ENCODE measurements at places on chromosomes 11 and 22.

- DNase-seq = peak; percentile 90
Measured at GRCh38 chr11:66408488-66409214, 12.2 kb upstream of the NPAS4 start.

- DNase-seq = no peak
Measured at GRCh38 chr11:79259800-79260199, 181.0 kb downstream of the TENM4 start.

- DNase-seq = no peak
Measured at GRCh38 chr22:27231266-27231665, 570.3 kb downstream of the MN1 start.

DNA sequence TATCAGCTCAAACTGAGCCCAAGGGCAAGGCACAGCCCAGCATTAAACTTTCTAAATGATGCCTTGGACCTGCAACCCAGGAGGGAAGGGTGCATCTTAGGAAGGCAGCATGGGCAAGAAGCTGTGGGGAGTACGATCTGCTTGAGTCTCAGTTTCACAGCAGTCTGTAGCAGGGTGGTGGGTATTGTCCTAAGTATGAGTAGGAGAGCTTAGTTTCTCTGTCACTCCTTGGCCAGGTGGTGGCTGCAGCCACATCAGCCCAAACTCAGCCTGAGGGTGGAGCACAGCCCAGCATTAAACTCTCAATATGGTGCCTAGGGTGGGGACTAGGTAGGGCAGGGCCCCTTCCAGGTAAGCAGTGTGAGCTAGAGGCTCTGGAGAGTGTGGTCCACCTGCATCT is 85.5 kb downstream of the ACER3 start:
- no peak for DNase-seq

- no peak for DNase-seq
Measured at GRCh38 chr11:12211331-12212065, 101.1 kb downstream of the MICAL2 start.

DNA sequence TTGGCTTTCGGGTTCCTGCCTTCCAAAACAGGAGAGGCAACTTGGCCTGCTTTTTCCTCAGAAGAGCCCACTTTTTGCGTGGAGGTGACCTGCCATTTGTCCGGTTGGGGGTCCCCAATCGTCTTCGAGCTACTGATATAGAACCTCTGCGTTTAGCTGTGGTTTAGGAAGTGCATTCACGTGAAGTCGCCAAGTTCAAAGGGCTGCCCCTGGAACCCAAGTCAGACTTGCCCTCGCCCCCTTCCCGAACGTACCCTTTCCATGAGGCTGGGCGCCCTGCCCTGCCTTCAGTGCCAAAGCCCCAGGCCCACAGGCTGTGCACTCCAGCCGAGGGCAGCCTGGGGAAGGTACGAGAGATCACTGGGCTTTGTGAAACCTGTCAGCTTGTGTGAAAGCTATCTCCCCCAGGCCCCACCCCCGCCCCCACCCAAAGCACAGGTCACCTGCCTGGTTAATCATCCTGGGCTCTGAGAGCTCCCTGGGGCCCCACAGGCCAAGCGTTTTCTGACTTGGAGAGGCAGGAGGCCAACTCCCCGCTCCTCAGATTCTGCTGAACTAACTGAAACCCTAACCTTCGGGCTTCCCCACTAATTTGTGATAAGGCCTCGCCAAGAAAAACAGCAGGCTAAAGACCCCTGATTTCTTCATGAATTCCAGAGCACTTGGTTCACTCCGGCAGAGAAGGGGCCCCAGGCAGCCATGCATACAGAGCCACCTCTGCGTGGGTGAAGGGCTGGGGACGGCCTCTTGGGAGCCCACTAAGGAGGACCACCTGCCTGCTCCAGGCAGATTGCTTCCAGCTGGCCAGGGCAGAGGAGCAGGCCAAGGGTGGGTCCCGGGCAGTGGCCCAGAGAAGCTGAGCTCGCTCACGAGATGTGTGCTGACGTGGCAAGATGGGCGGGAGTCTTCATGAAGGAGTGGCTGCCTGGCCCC is 25.8 kb upstream of the KCNQ1OT1 start:
- DNase-seq = no peak

GRCh38 chr11:79087238-79087960 is 353.4 kb downstream of the TENM4 start:
- DNase-seq = no peak

DNA sequence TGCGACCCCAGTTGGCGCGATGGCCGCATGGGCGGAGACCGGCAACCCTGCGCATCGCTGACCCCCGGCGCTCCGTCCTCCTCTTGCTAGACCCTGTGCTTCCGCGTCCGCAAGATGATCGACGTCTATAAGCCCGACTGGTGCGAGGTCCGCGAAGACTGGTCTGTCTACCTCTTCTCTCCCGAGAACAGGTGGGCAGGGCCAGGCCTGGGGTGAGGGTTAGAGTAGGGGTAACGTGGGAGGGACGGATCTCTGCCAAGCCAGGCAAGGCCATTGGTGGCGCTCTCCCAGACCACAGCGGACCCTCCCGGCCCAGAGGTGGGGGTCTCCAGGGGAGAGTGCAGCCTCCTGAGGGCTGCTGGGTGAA is 92.1 kb downstream of the CACNA1I start:
- no peak for DNase-seq

DNA sequence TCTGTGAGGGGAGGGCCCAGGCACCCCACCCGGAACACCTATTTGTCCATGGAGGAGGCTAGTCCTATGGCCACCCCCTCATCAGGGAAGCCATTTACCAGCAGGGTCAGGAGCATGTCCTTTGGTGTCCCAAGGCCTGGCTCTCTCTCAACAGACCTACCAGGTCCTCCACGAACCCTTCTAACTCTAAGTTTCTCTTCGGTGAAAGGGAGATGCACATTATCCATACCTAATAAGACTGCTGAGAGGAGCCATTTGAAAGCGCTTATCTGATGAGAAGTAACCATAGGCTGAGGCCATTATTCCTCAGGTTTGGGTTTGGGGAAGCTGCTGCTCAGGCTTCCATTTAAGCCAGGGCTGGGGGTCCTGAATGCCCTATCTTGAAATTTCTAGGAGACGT is 9.2 kb upstream of the TOP3B start:
- DNase-seq = no peak

DNA sequence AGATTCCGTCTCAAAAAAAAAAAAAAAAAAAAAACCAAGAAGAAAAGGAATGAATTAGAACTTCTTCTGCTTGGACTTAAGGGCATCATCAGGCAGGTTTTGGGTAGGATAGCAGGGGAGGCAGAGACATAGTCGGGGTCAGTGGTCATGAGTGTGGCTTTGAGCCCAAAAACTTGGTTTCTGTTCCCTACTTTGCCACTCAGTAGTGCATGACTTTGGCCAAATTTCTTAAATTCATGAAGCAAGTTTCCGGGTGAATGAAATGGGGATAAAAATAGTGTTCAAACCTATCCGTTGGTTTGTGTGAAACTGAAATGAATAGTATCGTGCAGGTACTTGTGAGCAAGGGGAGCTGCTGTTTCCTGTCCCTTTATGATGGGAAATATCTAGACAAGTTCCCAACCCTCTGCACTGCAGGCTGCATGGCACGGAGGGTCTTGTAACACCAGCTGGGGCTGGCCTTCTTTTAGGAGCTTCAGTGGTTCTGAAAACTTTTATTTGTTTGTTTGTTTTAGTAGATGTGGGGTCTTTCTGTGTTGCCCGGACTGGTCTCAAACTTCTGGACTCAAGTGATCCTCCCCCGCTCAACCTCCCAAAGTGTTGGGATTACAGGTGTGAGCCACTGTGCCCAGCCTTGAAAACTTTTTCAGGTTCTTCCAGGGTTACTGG is 18.4 kb downstream of the NEAT1 start:
- DNase-seq = no peak

Data from CD8-positive, alpha-beta memory T cell (primary cell).